ENCODE measurements at places on chromosomes 3 and 15.

DNA sequence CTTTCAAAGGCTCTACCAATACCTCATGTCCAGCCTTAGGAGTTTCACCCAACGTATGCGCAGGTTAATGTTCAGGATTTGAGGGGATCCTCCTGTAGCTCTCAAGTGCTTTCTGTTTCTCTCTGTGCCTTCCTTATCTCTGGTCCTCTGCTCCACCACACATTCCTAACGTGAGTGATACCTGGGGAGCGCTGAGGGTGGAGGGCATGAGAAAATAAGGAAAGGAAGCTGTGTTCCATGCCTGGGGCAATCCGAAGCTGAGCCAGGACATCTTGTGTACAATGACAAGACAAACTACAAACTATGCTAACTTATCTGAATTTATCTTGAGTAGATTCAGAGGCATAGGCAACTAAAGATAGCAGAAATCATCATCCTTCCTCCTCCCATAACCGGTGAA lies 136.4 kb downstream of the SST start:
- DNase-seq: no peak

DNA sequence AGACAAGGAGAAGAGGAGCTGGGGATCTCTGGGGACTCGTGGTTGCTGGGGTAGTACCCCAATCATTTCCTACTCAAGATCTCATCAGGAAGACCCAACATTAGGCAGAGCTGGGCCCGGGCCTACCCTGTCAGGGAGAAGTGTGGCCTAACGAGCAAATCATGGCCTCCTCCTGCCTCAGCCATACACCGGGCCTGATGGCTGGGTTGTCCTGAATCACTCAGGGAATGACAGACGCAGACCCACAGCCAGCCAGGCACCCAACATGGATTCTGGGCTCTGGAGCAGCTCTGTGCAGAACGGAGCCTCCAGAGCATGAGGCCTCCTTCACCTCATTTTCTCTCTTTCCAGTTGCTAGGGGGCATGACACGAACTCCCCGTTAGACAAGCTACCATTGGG lies 19.7 kb downstream of the ITGA11 start:
- no peak for DNase-seq

DNA sequence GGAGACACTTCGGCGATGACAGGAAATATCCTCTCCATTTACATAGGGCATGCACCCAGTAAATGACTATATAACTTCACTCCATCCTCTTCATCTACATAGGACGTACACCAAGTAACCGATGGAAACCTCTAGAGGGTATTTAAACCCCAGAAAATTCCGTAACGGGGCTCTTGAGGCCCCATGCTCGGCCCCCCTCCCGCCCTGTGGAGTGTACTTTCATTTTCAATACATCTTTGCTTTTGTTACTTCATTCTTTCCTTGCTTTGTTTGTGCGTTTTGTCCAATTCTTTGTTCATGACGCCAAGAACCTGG lies 7.5 kb upstream of the FAM107A start:
- no peak for DNase-seq

DNA sequence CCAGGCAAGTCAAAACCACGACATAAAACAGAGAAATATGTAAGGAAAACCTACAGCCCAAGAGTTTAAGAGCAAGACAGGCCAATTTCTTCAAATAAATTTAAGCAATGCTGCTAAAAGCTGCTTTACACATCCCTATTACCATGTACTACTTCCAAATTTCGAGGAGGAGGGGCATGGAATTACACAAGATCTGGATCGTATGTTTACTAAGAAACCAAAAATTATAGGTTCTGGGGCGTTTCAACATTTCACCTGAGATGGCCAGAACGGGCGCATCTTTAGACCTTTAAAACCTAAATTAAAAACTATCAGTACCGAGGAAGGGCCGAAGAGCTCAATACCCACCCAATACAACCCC lies 664 bp upstream of the NR2C2 start:
- no peak for DNase-seq

GRCh38 chr15:98503970-98504369 lies 144.4 kb upstream of the IGF1R start:
- peak; percentile 39 for DNase-seq

DNA sequence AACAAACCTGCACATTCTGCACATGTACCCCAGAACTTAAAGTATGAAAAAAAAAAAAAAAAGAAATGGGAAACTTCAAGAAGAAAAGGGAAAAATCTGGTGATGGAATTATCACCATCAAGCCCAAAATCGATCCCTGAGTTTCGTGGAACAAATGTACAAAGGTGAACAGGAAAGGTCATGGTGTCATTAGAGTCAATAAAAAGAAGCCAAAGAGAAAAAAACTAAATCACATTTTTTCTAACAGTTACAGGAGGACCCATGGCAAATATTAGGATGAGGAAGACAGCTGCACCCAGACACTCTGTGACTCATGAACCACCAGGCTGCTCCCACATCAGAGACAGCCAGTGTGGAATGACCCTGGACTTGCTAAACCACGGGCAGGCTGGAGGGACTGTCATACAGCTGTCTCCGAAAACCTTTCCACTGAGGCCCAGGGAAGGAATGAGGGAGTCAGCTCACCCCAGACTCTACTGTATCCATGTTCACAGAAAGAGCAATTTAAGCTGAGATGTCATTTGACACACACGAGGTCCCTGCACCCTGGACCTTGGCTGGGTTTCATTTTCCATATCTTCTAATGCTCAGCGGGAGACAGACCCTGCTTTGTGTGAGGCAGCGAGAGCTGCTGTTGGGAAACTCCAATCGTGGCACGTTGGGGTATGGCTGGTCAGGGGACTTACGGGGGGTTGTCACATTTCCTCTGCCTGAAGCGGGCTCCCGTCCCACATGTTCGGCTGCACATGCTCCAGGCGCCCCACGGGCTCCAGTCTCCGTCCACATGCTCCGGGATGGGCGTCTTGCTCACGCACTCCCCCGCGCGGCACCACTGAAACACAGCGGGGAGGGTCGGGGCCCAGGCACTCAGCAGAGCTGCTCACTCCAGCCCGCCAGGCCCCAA lies 210.2 kb downstream of the ADAMTS17 start:
- no peak for DNase-seq

DNA sequence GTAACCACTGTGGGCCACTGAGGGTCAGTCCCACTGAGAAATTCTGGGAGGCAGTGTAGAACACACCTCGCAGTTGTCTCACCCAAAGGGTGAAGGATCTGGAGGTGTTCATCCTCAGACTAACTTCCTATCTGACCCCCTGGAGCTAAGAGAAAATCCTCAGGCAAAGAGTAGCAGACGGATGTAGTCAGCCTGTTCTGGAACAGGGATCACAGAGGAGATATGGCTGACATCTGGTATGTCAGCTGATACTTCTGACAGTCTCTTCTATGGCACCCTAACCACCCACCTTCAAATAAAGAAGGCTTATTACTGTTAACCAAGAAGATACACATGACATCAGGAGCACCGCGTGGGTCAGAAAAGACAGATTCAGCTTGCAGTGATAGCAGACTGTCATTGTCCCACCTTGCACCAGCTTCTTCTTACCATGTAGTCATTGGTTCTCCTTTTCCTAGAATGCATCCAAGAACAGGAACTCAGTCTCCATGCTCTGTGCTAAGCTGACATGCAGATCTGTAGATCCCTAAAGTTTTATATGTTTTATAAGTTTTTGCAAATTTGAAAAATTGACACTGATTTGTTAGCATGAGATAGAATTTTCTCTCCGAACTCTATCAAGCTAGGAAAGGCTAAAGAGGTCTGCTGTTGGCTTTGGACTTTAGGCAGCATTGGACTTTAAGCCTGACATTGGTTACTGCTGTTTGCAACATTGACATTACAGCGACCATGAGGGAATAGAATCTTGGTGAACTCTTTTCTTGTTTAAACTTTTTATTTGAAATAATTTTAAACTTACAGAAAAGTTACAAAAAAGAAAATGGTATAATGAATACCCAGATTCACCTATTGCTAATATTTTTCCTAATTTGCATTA lies 60.4 kb downstream of the KBTBD12 start:
- no peak for DNase-seq

DNA sequence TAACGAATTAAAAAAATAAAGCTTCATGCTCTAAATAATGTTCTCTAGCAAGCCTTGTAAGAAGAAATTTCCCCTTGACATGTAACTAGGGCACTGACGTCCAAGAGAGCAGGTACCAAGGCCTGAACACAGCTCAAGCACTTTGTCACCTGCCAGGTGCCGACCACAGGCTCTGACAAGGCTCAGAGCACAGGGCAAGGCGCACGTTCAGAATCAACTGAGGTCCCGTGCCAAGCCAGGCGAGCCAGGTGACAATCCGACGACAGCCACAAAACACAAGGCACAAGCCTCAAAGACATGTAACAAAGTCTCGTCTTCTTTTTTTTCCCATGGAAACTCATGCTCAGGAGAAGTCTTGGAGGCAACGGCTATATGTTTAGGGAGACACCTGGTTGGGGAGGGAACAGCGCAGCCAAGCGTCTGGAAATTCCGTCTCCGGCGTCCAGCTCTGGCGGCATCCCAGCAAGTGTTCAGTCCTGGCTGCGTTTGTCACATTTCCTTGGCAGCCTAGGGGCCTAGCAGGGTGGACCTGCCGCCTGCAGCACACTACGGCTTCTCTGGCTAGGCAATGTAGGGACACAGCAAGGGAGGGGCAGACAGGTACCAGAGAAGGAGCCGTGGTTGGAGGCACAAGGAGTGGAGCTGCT lies 76.7 kb downstream of the ADAMTS17 start:
- no peak for DNase-seq

DNA sequence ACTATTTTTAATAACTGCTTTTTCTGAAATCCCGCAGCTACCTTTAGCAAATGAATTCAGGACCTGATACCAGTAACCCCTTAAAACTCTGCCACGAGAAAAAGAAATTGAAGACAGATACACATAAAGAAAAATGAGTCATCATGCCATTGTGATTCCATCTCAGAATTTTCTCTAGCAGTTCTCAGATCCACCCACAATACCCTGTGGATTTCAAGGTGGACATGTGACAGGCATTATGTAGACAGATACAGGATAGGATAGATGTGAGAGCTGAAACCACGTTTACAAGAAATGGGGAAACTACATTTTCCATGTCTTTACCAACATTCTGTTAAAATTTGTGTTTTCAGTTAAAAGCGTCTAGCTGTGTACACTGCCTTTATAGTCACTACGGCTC lies 291.9 kb upstream of the NR2F2 start:
- DNase-seq: no peak

- DNase-seq: no peak
Observed at GRCh38 chr3:120645083-120645845, 36.8 kb downstream of the HGD start.

- peak; percentile 73 for DNase-seq
Observed at GRCh38 chr3:182479419-182480336, 313.6 kb upstream of the ATP11B start.

- DNase-seq: no peak
Observed at GRCh38 chr3:11953350-11953749, 50.8 kb upstream of the SYN2 start.

- DNase-seq: no peak
Observed at GRCh38 chr15:90598031-90598577, 68.4 kb downstream of the CRTC3 start.

DNA sequence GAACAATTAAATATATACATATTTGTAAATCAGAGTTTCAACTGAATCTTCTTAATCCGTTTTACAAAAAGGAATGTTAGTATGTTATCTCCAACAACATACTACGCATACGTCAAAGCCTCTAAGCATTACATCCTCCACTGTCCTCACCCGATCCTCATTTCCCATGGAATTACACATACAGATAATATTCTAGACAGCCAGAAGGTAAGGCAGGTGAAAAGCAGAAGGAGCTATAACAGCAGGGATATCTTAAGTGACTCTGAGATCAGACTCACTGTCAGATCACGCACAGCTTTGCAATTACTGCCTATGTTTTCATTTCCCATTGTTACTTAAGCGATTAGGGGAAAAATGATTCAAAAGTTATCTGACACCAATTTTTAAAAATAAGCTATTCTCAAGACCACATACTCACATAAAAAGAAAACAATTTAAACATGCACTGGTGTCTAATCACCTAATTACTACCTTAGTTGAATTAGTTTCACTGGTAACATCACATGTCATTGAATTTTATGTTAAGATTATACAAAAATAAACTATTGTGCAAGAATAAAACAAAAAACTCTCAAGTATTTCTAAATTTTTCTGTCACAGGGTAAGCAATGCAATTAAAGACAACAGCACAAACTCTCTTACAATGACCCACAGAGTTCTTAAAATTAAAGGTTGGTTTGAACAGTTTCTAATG lies 92.8 kb downstream of the TBL1XR1 start:
- DNase-seq: no peak

- no peak for DNase-seq
Observed at GRCh38 chr3:69212411-69213160, 90.2 kb upstream of the LMOD3 start.

DNA sequence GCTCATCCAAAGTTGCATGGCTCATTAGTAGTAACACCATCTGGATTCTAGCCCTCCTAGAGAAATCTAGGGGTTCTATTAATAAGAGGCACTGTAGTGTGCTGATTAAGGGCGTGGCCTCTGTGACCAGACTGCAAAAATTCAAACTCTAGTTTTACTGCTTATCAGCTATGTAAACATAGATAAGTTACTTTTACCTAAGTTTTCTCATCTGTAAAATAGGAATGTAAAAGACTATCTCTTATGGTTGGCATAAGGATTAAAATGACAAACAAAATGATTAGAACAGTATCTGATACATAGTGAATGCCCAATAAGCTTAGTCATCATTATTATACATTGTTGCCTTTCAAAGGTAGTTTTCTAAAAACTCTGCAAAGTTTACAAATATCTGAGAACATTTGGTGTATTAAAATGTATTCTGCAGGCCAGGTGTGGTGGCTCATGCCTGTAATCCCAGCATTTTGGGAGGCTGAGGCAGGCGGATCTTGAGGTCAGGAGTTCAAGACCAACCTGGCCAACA lies 4.5 kb downstream of the PTX3 start:
- no peak for DNase-seq

- DNase-seq: no peak
Observed at GRCh38 chr3:66567077-66567476, 66.3 kb upstream of the LRIG1 start.

GRCh38 chr15:93420050-93420452 lies 331.0 kb upstream of the RGMA start:
- no peak for DNase-seq

GRCh38 chr3:156812521-156813335 lies 13.4 kb upstream of the LEKR1 start:
- DNase-seq: no peak

DNA sequence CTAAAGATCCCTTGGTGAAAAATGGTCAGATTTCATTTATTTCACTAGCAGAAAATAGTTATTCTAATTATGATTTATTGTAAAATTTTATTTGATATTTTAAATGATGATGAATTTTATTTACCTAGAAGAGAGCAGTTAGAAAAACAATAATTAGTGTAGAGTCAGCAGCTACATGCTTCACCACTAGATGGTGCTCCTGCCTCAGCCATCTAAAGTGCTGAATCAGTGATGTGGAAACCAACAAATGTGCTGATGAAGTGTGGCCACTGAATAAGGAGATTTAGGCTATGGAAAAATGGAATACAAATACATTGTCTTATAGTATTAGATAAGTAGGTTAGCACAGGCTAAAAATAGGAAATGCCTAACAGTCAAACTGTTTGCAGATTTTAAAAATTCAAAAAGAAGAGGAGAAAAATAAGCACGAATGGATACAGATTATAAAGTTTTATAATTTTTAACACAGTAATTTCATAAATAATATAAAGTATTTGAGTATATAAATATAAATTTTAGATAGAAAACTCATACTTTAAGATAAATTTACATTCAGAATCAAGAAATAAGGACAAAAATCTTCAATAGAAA lies 109.8 kb downstream of the PPP2R3A start:
- peak; percentile 85 for DNase-seq

GRCh38 chr15:77002436-77002835 lies 7.5 kb downstream of the PSTPIP1 start:
- DNase-seq: no peak

Data from SK-N-MC (cell line).